ENCODE measurements at places on chromosomes 5 and 9. TPM values are rescaled to one million over a fixed set of nuclear protein-coding genes. Genes with fewer than 3 reads are reported as not detected.

- no peak for DNase-seq
Measured at GRCh38 chr5:134507452-134507851, 18.0 kb upstream of the JADE2 start.

The ELOVL7 gene
- 1.9 TPM for total RNA-seq

DNA sequence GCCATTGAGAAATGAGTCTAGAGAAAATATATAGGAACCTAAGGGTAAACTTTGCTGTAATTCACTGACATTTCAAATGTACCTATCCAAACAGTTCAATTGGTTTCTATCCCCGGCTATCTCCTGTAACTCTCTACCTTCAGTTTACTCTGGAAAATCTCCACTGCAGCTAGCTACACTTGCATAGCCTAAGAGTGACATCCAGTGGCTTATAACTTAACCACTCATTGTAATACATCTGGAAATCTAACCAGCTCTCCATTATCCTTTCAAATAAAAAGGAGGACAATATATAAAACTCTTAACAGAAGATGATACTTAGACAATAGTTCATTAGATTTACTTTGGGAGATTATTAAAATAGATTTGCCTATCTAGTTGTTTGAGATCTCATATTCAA lies 35.3 kb upstream of the SPDL1 start:
- peak; percentile 85 for DNase-seq

DNA sequence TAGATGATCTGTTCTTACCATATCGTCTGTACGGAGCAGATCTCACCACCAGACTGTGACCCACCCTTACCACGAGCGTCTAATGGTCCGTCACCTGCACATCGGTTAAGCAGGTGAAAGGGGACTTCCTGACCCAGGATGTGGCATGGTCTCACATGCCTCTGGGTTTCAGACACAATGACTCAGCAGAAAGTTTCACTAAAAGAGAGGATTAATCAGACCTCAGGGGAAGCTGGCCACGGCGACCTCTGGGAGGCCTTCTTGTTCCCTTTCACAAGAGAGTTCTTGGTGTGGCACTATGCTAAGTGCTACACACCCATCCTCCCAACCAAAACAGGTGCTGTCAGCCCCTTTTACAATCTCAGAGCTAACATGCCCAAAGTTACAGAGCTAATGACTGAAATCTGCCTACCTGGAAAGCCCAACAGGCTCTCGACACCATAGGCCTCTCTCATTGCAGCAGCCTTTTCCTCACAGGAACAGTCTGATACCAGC lies 41.6 kb downstream of the ADAMTS12 start:
- no peak for DNase-seq
